ENCODE measurements at places on chromosomes 3 and 15. TPM values are rescaled to one million over a fixed set of nuclear protein-coding genes. Genes with fewer than 3 reads are reported as not detected.
A peak's percentile ranks its signal among the peaks of the same experiment; 100 is the strongest.

GRCh38 chr3:11120091-11120805 is 34.0 kb upstream of the HRH1 start:
- no peak for DNase-seq

- DNase-seq = no peak
Measured at GRCh38 chr3:124078953-124079911, 87.3 kb upstream of the ROPN1 start.

Gene SPTSSB
- 0.59 TPM for polyA plus RNA-seq

- no peak for DNase-seq
Measured at GRCh38 chr3:27614592-27614991, 107.5 kb downstream of the EOMES start.

Gene SPATA12
- 0.05 TPM for polyA plus RNA-seq

DNA sequence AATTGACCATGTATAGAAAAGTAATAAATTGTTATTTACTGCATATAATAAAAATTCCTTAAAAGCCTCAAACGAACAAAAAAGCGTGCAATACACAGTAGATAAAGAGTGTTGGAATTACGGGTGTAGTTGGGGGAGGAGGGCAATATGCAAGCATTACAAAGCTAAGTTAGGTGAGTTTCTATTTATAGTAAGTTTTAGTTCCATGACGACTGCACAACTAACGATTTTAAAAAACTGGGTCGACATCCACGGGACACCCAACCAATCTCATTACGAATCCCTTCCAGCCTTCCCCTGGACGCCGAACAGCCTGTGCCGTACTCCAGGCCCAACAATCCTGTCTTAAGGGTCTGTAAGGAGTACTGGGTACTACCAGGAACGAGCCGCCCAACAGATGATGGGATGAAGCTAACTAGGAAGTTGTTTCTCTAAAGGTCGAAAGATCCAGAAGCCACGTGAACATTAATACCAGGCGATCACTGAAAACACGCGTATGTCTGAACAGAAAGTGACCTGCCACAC is 677 bp downstream of the POLQ start:
- no peak for DNase-seq

DNA sequence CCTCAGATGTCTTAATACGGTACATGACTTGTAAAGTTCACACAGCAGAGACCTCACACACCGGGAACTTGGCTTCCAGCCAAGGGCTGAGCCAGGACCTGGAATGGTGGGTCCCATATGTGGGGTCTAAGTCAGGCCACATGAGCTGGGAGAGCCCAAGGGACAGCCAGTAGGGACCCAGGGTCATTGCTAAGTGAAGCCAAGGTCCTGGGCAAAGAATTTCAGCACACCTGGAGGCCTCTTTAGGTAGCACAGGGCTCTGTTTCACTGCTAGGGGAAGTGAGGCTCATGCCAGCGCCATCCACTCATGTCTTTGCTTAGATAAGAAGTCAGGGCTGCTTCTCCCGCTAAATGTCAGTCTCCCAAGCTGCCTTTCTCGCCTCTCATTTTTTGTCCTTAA is 116.6 kb upstream of the TLE3 start:
- DNase-seq = no peak

GRCh38 chr3:138195481-138195880 is 8.4 kb downstream of the ARMC8 start:
- no peak for DNase-seq

Gene TRIM42
- not detected for polyA plus RNA-seq

- DNase-seq = no peak
Measured at GRCh38 chr15:100143378-100143777, 198.4 kb downstream of the ADAMTS17 start.

GRCh38 chr3:149971403-149972075 is 844 bp upstream of the PFN2 start:
- peak; percentile 34 for DNase-seq

DNA sequence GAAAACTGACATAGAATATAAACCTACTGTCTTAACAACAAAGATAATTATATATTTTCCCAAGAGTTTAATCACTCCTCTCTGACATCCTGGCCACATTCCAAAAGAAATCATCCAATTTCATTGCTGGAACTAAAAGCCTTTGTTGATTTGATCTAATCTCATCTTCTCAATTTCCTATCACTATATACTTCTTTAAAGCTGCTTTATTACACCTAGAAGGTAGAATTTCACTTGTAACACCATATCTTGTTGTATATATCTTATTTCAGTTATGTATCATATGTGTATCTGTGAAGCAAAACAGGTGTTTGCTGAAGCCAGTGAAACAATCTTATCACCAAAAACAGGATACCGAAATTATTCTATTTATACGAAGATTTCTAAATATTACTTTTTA is 740.2 kb downstream of the ROBO1 start:
- no peak for DNase-seq

- no peak for DNase-seq
Measured at GRCh38 chr15:78408355-78408640, 29.7 kb upstream of the IREB2 start.

GRCh38 chr3:71854706-71855105 is 69.8 kb upstream of the PROK2 start:
- no peak for DNase-seq

DNA sequence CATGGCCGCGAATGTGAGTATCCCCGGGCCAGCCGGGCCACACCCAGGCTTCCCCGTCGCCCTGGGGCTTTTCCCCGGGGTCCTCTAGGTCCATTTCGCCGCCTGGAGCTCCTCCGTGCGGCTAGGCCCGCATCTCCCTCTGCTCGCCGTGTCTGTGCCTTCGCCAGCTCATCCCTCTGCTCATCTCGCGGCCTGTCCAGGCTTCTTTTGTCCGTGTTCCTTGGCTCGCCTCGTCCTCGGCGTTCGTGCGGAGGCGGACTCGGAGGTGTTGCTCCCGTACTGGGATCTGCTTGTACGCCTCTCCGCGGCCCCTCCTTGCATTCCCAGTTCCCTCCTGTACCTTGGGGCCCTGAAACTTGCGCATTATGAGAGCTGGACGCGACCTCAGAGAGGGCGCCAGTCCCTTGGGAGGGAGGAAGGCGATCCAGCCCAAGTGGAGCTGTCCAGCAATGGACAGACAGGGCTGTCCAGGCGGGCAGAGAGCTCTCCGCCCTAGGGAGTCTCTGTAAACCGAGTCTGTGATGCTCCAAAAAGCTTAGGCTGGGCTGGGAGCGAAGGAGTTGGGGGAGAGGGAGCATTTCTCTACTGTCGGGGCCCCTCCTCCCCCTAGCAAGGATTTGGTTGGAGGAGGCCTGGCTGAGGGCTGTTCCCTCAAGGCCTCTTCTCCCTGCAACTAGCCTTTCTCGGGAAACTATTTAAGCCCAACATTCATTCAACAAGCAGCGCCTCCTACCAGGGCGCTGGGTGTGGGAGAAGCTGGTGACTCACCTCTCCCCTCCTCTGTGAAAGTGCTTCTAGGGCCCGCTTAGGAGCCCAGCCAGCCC is 553 bp downstream of the TMEM43 start:
- DNase-seq = no peak

Gene ARNT2
- 6.6 TPM for polyA plus RNA-seq

GRCh38 chr3:152160350-152161011 is 108.2 kb upstream of the MBNL1 start:
- DNase-seq = no peak

Gene WDR49
- 0.20 TPM for polyA plus RNA-seq

Gene SLC15A2
- 49.8 TPM for polyA plus RNA-seq

DNA sequence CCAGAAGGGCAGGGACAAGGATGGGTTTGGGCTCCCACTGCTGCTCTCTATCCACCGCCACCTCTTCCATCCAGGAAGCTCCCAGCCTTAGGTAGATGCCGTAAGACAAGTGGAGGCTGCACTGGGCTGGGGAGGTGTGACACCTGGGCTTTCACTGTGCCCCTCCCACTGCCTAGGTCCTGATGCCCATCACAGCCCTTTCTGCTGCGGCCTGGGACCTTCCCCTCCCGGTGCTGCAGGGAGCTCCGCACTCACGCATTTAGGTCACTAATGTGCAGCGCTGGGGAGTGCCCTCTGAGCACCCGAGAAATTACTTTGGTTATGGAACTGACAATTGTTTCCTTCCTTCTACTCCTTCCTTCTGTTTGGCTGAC is 850 bp downstream of the LTF start:
- no peak for DNase-seq

Gene TM6SF1
- polyA plus RNA-seq = 58.0 TPM

GRCh38 chr3:157857440-157857839 is 248.8 kb downstream of the SHOX2 start:
- no peak for DNase-seq

- DNase-seq = no peak
Measured at GRCh38 chr3:80215191-80215590, 447.4 kb upstream of the ROBO1 start.

DNA sequence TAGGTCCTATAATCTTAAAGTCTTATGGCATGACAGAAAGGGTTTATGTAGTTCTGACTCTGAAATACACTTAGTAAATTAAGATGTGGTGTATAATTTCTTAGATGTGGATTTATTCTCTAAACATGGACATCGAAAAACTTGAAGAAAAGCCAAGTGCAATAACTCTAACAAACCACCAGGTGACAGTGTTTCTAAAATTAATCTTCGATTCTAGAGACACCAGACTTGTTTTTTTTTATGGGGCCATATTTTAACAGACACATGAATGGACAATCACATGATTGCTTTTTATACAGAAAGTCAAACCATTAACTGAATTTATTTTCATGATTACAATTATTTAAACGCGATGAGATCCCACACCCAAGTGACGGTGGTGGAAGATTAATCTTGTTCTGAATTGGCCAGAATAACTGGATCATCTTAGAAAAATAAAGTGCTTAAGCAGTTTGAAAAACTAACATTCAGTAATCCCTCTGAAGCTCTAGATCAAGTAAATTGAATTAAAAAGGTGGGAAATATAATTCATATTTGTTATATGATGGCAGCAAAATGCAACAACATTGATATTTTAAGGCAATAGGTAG is 305.1 kb downstream of the LSAMP start:
- no peak for DNase-seq

- DNase-seq = no peak
Measured at GRCh38 chr3:159146856-159147435, 345.1 kb downstream of the MFSD1 start.

DNA sequence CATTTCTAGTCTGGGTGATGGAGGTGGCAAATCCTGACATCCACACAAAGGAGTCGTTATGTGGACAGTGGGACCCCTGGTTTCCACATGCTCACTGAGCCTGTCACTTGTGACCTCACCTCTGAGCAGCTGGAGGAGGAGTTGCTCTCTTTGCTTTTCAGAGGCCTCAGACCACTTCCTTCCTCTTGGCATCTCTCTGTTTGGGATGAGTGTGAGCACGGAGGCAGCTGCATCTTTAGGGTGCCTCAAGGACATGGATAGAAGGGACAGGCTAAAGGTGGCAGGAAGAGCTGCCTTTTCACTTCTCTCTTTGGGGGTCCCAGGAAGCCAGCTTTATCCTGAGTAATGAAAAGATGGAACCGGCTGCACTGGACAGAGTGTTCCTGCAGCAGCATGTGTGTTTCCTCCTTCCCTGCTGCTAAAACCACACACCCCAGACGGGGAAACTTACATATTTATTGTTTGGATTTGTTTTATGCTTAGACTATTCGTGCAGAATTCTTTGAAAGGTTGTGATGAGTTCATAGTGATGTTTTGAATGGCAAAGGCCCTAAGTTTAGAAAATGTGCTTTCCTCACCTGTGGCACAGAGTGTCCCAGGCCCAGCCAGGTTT is 31.8 kb downstream of the GPR171 start:
- no peak for DNase-seq

DNA sequence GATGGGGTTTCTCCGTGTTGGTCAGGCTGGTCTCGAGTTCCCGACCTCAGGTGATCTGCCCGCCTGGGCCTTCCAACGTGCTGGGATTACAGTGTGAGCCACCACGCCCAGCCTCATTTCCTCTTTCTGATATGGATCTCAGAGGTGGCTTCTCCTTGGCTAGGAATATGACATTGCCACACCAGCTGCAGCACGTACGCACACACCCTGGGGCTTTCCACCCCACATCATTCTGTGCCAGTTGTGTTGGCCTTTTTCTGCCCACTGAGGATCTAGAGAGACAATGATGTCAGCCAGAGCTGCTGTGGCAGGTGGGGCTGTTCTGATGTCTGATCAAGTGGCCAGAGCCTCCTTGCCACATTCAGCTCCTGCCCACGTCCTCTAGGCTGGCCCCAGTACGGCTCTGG is 29.0 kb downstream of the TMEM45A start:
- no peak for DNase-seq

GRCh38 chr3:184604039-184604601 is 42.5 kb downstream of the EPHB3 start:
- DNase-seq = no peak

Gene RABL3
- polyA plus RNA-seq = 16.9 TPM

Gene MKRN2
- 27.0 TPM for polyA plus RNA-seq

GRCh38 chr3:126084768-126085180 is 850 bp upstream of the SLC41A3 start:
- DNase-seq = no peak

DNA sequence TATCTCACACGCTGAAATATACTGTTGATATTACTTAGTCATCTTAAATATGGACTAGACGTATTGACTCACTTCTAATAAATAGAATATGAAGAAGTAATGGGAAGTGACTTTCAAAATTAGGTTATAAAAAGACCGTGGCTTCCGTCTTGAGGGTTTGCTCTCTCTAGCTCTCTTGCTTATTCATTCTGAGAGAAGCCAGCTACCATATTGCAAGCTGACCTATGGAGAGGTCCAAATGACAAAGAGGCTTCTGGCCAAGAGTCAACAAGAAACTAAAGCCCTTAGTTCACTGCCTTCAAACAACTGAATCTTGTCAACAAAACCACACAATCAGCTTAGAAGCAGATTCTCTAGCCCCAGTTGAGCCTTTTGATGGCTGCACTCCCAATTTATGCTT is 46.1 kb downstream of the SLC9C1 start:
- no peak for DNase-seq

GRCh38 chr15:77066971-77067690 is 3.8 kb downstream of the TSPAN3 start:
- no peak for DNase-seq

Gene SPTBN5
- 1.9 TPM for polyA plus RNA-seq

Gene BOC
- polyA plus RNA-seq = 44.4 TPM

- DNase-seq = no peak
Measured at GRCh38 chr15:49190586-49190985, 20.5 kb downstream of the GALK2 start.

Gene TRAIP
- polyA plus RNA-seq = 4.3 TPM

Gene TAGLN3
- polyA plus RNA-seq = 3.4 TPM

DNA sequence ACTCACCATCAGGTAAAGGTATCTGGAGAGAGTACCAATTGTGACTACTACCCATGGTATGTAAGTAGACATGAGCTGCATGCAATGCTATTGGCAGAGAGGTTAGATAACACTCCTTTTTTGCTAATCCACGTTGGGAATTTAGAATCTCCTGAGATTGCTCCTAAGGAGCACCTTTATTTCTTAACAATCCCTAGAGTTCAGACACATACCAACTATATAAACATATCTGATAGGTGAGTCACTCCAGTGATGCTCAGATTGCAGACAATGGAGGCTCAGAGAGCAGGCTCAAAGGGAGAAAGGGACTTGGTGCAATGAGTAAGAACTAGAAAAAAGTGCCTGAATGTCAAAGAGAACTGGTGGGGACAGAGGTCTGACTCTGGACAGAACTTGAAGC is 47.0 kb upstream of the LRRFIP2 start:
- no peak for DNase-seq

Gene CA12
- polyA plus RNA-seq = 0.75 TPM

GRCh38 chr15:91855684-91856489 is 2.4 kb downstream of the SLCO3A1 start:
- DNase-seq = no peak

Gene IL5RA
- polyA plus RNA-seq = not detected

- DNase-seq = no peak
Measured at GRCh38 chr3:42535981-42536784, 33.7 kb downstream of the VIPR1 start.
